NCI-H1436 (cell line): ENCODE measurements at places on chromosomes 7 and 10.

- DNase-seq, result no peak
These were observed 608 bp downstream of the AKR1B10 start for GRCh38 chr7:134527979-134528371.

DNA sequence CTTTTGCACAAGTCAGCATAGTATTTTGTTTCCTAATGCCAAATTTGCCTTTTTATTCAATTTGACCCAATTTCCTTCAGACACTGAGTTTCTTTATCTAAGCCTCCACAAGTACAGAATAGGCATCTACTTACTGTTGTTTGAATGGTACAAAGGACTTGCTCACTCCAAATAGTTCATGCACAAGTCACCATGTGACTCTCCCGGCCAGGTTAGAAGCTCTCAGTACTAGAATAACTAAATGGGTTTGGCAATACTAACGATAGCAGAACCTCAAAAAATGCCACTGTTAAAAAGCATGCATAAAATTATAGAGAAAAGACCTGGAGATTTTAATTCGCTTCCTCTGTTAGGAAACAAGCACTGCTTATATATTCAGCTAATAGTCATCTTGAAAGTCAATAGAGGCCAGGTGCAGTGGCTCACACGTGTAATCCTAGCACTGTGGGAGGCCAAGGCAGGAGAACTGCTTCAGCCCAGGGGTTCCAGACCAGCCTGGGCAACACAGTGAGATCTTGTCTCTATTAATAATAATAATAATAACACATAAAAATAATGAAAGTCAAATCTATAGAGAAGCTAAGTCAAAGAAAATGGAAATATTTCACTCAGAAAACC, 335.8 kb upstream of the MBL2 start:
- DNase-seq, result no peak

DNA sequence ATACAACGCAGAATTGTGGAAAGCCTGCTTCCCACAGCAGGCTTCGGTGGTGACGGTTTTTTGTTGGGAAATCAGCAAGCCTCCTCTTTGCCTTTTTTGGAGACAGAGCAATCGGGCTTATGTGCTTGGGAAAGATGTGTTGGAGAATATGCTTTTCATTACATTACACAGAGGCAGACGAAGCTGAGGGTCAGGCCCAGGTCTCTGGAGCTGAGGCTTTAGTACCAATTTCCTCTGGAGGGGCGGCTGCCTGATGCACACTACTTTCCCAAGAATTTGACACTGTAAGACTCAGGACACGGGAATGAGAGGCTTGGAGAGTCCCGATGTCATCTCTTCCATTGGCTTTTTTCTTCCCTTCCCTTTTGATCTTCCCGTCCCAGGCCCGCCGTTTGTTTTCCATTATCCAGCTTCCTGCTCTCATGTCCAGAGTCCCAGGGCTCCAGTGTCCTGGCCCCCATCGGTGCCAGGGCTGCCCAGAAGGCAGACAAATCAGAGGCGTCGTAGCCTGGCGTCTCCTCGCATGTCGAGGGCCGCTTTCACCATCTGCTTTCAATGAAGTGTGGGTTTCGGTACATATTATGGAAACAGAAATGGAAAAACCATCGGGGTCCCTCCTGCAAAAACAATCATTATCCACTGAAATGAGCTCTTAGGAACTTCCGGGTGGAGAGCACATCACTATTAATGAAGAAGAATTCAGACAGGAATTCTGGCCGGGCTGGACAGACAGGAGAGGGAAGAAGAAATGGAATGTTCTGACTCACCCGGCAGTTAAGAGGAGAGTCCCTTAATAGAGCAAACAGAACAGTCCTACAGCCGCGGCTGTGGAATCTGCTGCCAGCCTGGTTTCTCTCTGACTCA, 123.0 kb upstream of the JCAD start:
- DNase-seq, result no peak

DNA sequence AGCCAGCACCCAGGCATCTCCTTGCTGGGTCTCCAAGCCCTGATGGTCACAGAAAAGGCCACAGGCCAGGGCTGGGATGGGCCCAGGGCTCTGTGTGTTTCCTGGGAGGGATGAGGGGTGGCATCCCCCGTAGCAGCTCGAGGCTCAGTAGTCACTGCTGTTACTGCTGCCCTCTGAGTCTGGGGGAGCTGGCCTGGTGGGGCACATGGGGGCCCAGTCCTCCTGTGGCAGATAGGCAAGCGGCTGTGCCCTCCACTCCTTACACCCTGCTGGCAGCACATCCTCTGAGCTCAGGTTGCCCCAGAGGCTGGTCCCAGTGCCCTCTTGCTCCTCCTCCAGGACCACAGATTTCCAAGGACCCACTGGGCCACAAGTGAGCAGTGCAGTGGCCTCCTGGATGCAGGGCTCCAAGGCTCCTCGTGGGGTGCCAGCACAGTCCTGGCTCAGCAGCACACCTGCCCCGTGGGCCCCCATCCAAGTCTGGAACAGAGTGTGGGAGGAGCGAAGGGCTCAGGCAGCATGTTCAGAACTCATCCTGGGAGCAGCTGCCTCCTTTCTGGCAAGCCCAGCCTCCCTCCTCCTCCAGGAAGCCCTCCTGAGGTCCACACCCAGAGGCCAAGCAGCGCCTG, 31.5 kb upstream of the TUBB8 start:
- DNase-seq, result no peak

DNA sequence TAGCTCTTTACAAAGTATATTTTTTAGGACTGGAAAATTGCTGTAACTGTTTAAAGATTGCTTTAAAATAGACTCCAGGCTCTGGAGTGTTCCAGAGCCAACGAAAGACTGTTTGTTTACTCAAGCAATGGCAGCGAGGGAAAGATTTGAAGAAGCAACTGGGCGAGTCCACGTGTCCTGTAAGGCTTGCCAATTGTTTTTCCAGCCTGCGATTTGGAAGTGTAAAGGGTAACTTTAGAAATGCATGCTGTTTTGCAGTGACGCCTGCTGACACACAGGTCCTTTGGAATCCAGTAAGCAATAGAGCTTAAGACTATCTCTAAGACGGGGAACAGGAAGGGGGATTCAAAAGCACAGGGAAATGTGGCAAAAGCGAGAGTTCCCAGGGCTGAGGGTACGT, 55.8 kb downstream of the TACC2 start:
- DNase-seq, result no peak
